A673 (cell line): ENCODE measurements at places on chromosomes 1 and 21. TPM values are rescaled to one million over a fixed set of nuclear protein-coding genes. Genes with fewer than 3 reads are reported as not detected.

The FLG gene
- not detected in 2 replicates for total RNA-seq

GRCh38 chr21:22554690-22555316 lies 1556.6 kb downstream of the NCAM2 start:
- peak; percentile 6 for DNase-seq

DNA sequence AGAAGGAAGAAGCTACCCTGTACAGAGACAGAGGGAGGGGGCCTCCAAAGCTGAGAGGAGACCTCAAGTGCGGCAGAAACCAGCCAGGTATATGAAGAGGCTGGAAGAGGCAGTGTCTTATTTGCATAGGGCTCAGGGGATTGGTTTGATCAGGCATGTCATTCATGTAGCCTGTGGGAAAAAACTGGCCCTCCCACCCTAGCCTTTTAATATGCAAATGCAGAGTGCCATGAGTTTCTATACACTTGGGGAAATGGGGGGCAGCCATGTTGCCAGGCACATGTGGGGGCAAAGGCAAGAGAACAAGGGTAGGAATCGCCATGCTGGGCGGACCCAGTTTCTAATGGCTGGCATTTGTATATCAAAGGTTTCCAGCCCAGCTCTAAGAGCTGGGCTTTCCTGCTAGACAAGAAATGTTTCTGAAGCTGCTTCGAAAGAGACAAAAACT lies 172.7 kb downstream of the RASAL2 start:
- no peak for DNase-seq

- DNase-seq = no peak
These were observed 62.6 kb downstream of the MAN1C1 start for GRCh38 chr1:25679171-25679570.

DNA sequence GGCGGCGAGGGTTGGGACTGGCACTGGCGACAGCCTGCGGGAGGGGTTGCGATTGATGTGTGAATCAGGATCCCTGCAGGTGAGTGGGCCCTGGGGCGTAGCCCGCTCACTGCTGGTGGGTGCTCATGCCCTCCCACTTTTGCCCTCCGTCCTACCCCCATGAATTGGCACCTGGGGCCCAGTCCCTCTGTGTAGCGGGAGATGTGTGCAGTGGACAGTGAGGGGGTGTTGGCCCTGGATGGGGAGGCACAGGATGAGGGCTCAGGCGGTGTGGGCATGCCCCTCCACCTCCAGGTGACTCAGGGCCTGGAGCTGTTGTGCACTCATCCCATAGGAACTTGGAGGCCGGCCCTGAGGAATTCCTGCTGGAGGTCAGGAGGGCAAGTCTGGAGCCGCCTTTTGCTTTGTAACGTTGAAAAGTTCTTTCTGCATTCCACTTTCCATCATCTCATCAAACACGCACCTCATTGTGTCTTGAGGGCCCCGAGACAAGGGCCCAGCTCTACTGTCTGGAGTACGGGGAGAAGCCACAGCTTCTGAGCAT lies 3.0 kb downstream of the PEAR1 start:
- no peak for DNase-seq

GRCh38 chr1:100523038-100523652 lies 14.8 kb upstream of the GPR88 start:
- DNase-seq = no peak

DNA sequence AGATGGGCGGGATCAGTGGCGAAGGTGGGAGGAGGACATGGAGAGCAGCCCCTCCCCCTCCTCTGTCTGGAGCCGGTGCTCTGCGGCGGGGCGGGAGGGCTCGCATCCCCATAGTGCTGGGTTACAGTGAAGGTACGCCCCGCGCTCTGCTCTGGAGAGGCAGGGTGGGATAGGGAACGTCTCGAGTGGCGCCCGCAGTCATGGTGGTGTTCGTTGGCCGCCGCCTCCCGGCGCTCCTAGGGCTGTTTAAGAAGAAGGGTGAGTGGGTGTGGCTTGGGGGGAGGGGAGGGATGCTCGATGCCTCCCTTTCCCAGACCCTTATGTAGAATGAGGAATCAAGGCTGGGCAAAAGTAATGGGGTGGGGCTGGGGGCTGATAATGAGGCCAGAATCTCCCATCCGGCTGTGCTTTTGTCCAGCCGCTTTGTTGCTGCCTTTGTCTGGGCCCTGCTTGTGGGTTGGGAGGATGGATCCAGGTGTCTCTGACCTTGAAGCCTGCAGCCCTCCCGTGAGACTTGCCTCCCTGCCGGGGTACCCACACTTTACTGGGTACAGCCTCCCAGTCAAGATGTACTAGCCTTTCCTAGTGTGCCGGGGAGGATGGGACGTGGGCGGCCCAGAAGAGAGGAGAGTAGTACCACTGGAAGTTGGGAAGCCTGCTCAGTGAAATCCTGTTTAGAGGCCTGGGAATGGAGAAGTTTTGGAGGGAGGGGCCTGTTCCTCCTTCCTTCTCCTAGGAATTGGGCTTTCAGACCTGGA lies 51.4 kb downstream of the YARS1 start:
- no peak for DNase-seq
